Left renal cortex interstitium (tissue), 4 donors: ENCODE measurements at places on chromosomes 3 and 15. TPM values are rescaled to one million over a fixed set of nuclear protein-coding genes. Genes with fewer than 3 reads are reported as not detected.
A peak's percentile ranks its signal among the peaks of the same experiment; 100 is the strongest.

DNA sequence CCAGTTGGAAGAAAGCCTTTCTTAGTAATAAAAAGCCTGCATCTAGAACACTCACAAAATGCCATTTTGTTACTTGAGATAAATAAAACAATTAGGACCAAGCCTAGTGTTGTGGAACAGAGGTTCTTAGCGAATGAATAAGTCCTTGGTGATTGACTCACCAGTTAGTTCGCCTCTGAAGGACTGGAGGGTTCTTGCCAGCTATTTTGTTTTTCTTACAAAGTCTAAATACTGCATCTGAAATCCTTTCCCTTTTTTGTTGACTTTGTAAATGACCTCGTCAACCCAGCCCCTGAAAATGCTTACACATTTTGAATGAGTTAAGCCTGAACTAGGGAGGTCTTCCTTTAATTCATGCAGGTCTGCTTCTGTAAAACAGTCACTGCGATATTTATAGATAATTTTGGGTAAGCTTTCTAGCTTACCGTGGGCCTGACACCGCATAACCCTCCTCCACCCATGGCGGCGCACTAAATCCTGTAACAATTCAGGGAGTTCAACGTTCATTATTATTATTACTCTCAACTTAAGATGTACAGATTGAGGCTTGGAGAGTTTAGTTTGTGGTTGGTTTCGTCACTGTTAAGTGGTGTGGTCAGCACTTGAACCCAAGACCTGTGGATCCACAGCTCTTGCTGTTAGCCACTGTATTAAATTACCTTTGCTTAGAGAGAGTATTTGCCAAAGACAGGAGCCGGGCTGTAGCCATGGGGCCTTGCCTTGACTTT lies 45.0 kb upstream of the SACM1L start:
- no peak for DNase-seq

Gene NIPA2
- 59.5 TPM for polyA plus RNA-seq

Gene LDHAL6B
- polyA plus RNA-seq, result 0.08 TPM

- DNase-seq, result no peak
Measured at GRCh38 chr3:128075522-128076482, 23.6 kb downstream of the SEC61A1 start.

- DNase-seq, result no peak
Measured at GRCh38 chr3:155938409-155938808, 68.0 kb downstream of the GMPS start.

GRCh38 chr15:47398594-47398993 lies 318.7 kb upstream of the SEMA6D start:
- no peak for DNase-seq

- DNase-seq, result no peak
Measured at GRCh38 chr3:127718916-127719290, 46.2 kb downstream of the ABTB1 start.

DNA sequence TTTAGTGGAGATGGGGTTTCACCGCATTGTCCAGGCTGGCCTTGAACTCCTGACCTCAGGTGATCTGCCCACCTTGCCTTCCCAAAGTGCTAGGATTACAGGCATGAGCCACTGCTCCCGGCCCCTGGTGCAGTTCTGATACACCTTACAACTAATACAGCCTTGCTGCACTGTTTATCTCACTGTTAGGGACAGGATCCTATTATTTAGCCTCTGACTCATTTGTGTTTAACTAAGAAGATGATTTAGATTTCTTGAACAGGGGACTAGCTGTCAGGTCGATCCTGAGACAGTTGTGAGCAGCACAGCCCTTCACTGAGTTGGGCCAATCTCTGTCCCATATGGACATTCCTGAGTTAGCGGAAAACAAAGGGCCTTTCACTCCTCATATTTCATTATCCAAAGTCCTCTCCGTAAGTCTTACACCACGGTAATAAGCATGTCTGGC lies 19.2 kb downstream of the GYG1 start:
- DNase-seq, result no peak

DNA sequence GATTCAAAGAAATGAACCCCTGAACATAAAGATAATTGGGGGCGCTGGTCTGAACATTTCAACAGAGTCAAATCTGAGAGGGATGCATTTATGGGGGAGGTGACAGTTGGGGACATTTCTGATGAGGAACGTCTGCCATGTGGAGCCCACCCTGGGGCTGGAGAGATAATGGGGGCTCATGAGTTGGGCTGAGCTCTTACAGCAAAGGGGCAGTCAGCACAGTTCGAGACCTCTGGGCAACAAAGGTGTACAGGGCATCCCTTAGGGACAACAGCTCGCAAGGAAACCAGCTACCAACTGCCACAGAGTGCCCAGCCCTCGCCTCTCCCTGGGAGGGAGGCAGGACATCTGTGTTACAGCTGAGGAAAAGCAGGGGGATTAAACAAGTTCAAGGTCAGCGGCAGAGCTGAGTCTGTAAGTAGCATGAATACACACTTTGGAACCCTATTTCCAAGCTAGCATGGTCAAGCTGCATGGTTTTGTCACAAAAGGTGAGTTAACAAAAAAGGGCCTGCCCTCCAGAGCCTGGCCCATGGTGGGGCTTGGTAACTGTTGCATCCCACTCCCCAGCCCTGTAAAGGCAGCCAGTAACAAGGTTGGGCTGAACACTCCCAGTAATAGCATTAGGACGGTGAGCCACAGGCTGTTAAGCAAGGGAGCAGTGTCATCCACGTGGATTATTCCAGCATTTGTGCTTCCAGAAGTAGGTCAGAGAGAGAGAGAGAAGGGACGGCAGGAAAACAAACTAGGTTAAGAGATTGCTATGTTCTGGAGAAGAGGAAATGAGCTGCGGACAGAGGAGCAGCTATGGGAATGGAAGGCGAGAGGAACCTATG lies 4.3 kb downstream of the GNB5 start:
- DNase-seq, result no peak

Gene SQOR
- polyA plus RNA-seq, result 25.6 TPM

DNA sequence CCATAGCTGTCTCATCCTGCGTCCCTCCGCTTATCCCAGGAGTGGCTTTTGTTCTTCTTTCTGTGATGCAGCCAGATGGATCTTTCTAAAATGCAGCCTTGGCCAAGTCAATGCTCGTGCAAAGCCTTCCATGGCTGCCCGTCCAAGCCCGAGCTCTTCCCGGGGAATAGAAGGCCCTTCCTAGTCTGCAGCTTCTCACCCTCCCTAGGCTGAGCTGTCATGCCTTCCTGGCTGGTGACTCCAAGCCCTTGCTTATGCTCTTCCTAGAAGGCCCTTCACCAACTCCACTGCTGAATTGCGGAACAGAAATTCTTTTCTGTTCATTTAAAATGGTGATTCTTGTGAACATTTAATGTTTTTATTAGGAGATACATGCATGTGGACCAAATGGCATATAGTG lies 95.9 kb downstream of the SMAD6 start:
- no peak for DNase-seq

Gene MORC1
- 0.51 TPM for polyA plus RNA-seq

GRCh38 chr15:83659417-83659812 lies 5.5 kb downstream of the ADAMTSL3 start:
- DNase-seq, result no peak

- DNase-seq, result peak; percentile 46
Measured at GRCh38 chr15:65952391-65953053, 83.2 kb downstream of the RAB11A start.

Gene FOXL2NB
- 0.11 TPM for polyA plus RNA-seq

DNA sequence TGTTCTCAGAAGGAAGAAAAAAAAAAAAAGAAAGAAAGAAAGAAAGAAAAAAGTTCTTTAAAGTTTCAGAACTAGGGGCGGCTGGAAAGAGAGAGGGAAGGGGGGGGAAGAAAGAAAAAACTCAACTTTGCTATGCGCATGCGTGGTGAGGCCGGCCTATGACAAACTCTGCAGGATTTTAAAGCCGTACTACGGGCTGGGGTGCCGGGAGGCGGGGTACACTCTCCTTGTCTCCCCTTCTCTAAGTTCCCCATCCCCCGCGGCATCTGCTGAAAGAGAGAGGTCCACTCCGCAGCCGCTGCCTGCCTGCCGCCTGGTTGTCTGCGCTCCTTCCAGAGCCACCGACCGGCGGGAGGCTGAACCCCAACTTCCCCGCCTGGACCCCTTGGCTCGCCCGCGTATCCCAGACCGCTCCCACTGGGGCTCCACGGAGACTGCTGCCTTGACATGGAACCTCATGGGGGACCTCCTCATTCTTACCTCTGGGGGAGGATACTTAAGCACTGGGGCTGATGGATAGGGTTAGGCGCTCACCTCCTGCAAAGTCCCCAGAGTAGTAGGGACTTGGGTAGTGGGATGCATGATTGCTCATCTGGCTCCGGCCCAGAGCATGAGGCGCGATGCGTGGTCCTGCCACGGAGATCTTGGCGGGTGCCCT lies 1.4 kb upstream of the WNT5A start:
- no peak for DNase-seq

- no peak for DNase-seq
Measured at GRCh38 chr15:98292442-98293240, 332.1 kb downstream of the ARRDC4 start.

DNA sequence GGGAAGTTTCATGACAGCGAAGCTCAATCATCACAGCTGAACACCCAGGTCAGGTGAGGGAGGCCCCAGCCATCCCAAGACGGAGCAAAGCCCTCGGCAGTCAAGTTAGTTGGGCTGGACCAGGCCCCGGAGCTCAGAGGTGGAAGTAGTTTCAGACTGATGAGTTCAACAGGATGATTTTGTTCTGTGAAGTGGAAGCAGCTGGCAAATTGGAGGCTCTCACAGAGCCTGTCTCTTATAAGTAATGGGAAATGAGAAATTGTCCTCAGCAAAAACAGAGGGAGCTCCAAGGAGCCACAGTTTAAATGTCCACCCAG lies 245.1 kb downstream of the XXYLT1 start:
- no peak for DNase-seq

Gene CCR3
- polyA plus RNA-seq, result not detected

DNA sequence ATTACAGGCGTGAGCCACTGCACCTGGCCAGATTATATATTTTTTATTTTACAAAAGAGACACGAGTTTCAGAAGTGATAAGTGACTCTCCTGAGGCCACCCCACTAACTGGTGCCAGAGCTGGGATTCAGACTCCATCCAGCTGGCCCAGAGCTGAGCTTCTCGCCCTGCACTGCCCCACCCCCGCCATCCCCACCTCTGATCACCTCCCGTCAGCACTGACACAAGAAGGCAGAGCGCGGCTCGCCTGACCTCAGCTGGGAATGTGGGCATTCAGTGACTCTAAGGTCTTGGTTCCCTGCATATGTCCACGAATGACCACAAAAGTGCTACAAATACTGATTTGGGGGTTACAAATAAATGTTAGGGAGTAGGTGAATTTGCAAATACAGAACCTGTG lies 56.1 kb upstream of the GALNT15 start:
- no peak for DNase-seq

Gene ZMYND10
- polyA plus RNA-seq, result 5.0 TPM

DNA sequence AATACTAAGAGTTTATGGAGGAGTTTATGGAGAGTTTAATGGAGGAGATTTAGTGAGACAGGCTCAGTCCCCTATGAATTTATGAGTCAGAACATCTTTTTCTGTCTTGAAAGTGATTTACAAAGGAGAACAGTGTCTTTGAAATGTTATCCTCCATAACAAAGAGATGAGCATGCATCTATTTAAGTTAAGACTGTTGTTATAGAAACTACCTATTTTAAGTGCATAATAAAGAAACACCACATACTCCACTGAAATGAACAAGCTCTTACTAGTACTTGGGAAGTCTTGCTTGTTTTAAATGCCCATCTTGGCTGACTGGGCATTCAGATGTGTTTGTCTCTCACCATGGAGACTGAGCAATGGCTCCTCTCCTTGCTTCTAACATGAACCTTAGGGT lies 118.7 kb upstream of the ACP3 start:
- no peak for DNase-seq

Gene GNAT1
- polyA plus RNA-seq, result not detected

DNA sequence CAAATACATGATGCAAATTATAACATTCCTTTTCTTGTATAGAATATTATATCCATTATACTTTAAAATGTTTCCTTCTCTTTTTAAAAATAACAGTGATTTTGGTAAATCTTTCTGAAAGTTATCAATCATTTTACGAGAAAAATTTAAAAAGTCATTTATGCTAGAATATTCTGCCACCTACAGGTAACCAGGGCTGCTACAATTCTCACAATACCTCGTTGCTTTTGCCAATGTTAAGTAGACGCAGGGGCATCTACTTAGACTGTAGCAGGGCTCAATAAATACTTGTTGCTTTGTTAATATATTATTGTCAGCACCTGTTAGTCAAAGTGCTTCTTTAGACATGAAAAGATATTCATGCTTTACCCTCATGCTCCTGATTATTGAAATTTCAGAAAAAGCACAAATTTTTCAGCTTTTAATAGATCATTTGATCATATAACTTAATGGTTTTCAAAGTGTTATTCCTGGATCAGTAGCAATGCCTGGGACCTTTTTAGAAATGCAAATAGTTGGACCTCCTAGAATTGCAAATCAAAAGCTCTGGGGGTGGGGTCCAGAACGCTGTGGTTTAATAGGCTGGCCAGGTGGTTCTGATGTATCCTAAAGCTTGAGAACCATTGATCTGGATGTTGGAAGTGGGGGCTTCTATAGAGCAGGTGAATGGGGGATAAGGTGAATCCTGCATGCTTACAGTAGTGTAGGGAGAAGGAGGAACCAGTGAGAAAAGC lies 223.6 kb upstream of the PDZRN3 start:
- DNase-seq, result no peak

GRCh38 chr3:171620825-171621434 lies 160.7 kb upstream of the TNIK start:
- no peak for DNase-seq

- DNase-seq, result no peak
Measured at GRCh38 chr3:41405466-41405865, 206.2 kb downstream of the CTNNB1 start.

DNA sequence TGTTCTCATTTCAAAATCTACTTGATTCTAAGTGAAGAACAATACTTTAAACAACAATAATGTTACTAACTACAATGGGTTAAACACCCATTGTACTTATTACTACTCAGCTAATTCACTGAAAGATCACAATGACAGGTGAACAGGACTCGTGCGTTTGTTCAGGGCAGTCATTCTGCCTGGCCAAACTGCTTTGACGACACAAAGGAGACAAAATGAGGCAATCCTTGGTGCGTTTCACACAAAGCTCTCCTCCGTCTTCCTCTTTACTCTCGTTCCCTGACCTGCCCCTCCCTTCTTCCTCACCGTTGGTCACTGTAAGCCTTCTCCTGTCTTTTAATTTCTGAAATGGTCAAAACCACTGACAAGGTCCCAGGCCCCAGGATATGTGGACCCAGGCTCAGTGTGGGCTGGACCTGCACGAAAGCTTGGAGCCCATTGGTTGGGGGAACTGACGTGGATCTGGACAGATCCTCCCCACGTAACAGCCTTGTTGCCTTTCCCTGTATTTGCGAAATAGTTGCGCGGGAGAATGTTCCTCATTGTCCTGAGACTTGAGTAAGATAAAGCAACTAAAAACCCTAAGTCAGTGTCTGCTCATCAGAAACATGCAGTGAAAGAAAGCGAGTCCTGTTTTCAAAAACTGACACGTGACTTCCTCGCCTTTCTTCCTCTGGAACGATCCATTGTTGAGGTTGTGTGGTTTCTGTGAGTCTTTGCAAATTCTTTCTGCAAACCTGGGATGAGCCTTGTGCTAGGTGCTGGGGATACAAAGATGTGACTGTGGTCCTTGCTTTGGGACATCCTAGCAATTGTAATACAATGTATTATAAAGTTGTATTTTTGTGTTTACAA lies 147.1 kb upstream of the RGMA start:
- DNase-seq, result no peak

- DNase-seq, result no peak
Measured at GRCh38 chr3:185717121-185717520, 107.7 kb downstream of the IGF2BP2 start.
